Subcutaneous preadipocyte (primary cell): ENCODE measurements at places on chromosomes 1 and 21. TPM values are rescaled to one million over a fixed set of nuclear protein-coding genes. Genes with fewer than 3 reads are reported as not detected.

PRKAA2 gene
- total RNA-seq, result 0.73 and 2.0 TPM in 2 replicates

SFPQ gene
- 207 and 274 TPM in 2 replicates for total RNA-seq

NEXN gene
- 7.6 and 9.9 TPM in 2 replicates for total RNA-seq

SLC16A4 gene
- total RNA-seq, result 6.3 and 11.0 TPM in 2 replicates

DMRTA2 gene
- not detected in 2 replicates for total RNA-seq

FASLG gene
- total RNA-seq, result not detected in 2 replicates

LTN1 gene
- total RNA-seq, result 22.4 and 29.3 TPM in 2 replicates

MYBPH gene
- 0.37 and 0.39 TPM in 2 replicates for total RNA-seq

KRTAP13-4 gene
- total RNA-seq, result not detected in 2 replicates

OR6K2 gene
- total RNA-seq, result not detected in 2 replicates

AJAP1 gene
- total RNA-seq, result under 0.01 TPM in 2 replicates

PTGER3 gene
- total RNA-seq, result 0.37 and 0.39 TPM in 2 replicates

GCSAML gene
- not detected in 2 replicates for total RNA-seq

GNAT2 gene
- not detected in 2 replicates for total RNA-seq

KRTAP24-1 gene
- total RNA-seq, result not detected in 2 replicates

TMPRSS15 gene
- not detected in 2 replicates for total RNA-seq

CCDC185 gene
- not detected in 2 replicates for total RNA-seq

TRABD2B gene
- total RNA-seq, result under 0.01 and 0.20 TPM in 2 replicates

CD2 gene
- not detected in 2 replicates for total RNA-seq

KLF18 gene
- total RNA-seq, result not detected in 2 replicates

MMEL1 gene
- total RNA-seq, result not detected in 2 replicates

MR1 gene
- 8.6 and 15.8 TPM in 2 replicates for total RNA-seq

OR2G2 gene
- total RNA-seq, result not detected in 2 replicates

THEM5 gene
- total RNA-seq, result not detected in 2 replicates

NUP210L gene
- under 0.01 TPM in 2 replicates for total RNA-seq

KLHDC7A gene
- total RNA-seq, result not detected in 2 replicates

OR6N1 gene
- not detected in 2 replicates for total RNA-seq

DCST2 gene
- not detected in 2 replicates for total RNA-seq

CD1D gene
- total RNA-seq, result 0.37 and 0.39 TPM in 2 replicates

E2F2 gene
- total RNA-seq, result 2.2 and 3.1 TPM in 2 replicates

ADGRB2 gene
- 2.6 and 4.7 TPM in 2 replicates for total RNA-seq

TMOD4 gene
- not detected in 2 replicates for total RNA-seq

FAM163A gene
- not detected in 2 replicates for total RNA-seq

AMY2A gene
- total RNA-seq, result not detected in 2 replicates

FCAMR gene
- not detected in 2 replicates for total RNA-seq

OR2T33 gene
- not detected in 2 replicates for total RNA-seq

LRRC8D gene
- 13.2 and 23.5 TPM in 2 replicates for total RNA-seq

C1orf94 gene
- under 0.01 TPM in 1 of 2 replicates, not detected in the other for total RNA-seq

B3GALT5 gene
- total RNA-seq, result not detected in 2 replicates

VWA1 gene
- total RNA-seq, result 0.73 and 2.2 TPM in 2 replicates

IFNLR1 gene
- total RNA-seq, result not detected in 2 replicates

DENND2C gene
- 2.5 and 3.7 TPM in 2 replicates for total RNA-seq

NDUFV3 gene
- total RNA-seq, result 42.4 and 61.0 TPM in 2 replicates

ADAMTS4 gene
- total RNA-seq, result 1.8 and 2.9 TPM in 2 replicates

LINGO4 gene
- total RNA-seq, result not detected in 2 replicates

LRRN2 gene
- total RNA-seq, result not detected in 2 replicates

C1orf105 gene
- total RNA-seq, result not detected in 2 replicates

LCE2B gene
- not detected in 2 replicates for total RNA-seq
